Brain pericyte (primary cell): ENCODE measurements at places on chromosomes 7 and 10.

- DNase-seq = no peak
These were observed 106.4 kb downstream of the DNAJB6 start for GRCh38 chr7:157442993-157443831.

DNA sequence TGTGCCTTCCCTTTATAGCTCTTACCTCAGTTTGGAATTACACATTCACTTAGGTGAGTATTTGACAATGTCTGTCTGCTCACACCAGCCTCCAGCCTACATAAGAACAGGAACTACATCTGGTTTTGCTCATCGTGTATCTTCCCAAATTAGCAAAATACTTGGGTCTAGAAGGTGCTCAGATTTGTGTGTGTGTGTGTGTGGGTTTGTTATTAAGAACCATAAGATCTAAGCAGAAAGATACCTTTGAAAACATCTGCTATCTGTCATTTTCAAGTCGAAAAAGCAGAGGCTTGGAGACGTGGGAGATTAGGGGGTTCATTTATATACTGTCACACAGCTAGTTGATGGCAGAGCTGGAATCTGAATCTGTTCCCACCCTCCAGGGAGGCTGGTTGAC lies 14.8 kb upstream of the LAMB4 start:
- DNase-seq = no peak

- DNase-seq = no peak
These were observed 92.1 kb upstream of the SAMD8 start for GRCh38 chr10:75019370-75019769.

DNA sequence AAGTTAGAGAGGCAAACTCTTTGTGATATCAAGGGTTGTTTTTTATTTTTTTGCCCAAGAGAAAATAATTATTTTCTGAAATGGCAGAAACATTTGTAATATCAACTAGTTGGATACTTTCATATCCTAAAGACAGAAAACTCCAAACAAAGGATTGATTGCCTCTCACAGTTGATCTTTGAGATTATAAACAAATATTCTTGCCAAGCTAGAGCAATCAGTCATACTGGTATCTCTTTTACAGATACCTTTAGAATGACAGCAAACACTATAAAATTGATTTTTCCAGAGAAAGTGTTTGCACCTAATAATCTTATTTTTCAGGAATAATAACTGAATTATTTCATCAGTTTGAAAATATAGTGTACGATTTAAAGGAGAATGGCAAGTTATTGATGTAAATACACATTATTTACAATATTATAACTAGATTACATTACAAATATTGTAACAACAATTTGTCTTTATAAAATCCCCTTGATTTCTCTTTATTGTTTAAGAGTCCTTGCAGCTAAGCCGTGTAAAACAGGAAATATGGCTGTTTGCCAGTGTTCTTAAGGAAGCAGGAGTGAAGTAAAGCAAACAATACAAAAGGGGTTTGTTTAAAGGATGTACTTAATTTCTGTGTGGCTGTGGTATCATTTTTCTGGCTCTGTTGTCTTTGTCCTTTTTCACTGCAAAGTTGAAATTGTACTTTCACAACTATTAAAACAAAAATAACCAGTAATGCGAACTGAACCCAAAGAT lies 58.4 kb downstream of the MAPK8 start:
- peak; percentile 24 for DNase-seq

DNA sequence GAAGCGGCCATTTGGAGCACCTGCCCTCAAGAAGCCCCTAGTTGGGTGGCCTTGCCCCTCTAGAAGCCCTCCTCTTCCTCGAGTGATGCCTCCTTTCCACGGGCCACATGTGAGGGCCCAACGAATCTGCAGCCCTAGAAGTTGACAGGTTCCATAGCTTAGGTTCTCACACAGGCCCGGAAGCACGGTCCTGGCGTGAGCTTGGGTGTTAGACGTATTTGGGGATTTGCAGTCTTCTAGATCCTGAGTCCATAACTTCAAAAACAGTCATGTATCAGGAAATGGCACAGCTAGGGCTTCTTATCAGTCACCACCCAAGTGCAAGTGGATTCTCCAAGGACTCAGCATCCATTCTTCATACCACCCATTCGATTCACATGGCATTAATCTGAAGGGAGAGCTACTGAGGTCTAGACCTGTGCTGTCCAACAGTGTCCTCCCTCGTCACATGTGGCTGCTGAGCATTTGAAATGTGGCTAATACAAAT lies 477 bp upstream of the FBXW4 start:
- no peak for DNase-seq

DNA sequence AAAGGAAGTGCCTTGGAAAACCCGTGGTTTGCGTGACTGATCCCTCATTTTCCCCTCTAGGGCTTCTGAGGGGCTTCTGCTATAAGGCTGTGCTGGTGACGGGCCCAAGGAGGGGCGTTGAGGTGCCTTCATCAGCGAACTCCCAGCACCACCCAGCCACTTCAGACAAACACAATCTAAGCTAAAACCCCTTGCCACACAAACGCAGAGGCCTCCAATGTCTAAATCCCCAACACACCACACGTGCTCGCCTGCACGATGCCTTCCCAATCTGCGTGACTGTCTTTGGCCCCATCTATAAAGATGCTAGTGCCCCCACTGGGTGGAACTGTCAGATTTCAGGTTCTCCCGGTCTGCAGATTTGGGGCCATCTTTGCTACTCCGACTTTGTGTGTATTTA lies 4.1 kb upstream of the GAD2 start:
- no peak for DNase-seq

- DNase-seq = no peak
These were observed 2.0 kb downstream of the RARRES2 start for GRCh38 chr7:150339409-150339809.

DNA sequence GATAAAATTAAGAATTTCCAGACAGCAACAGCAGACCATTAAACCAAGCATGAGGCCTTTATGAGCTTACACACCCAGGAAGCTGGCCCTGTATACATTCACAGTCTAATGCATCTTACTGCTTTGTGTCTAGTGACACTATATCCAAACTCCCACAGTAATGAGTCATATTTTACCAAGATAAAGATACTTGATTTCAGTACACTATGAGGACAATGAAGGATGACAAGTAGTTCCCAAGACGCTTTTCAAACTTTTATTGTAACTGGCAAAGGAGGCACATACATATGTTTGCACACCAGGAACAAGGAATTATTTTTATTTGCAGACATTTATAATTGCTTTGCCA lies 148.0 kb downstream of the TSPAN12 start:
- no peak for DNase-seq
